ENCODE measurements at places on chromosomes 11 and 22.
A peak's percentile ranks its signal among the peaks of the same experiment; 100 is the strongest.

GRCh38 chr11:41267451-41267850, 192.0 kb downstream of the LRRC4C start:
- no peak for DNase-seq

DNA sequence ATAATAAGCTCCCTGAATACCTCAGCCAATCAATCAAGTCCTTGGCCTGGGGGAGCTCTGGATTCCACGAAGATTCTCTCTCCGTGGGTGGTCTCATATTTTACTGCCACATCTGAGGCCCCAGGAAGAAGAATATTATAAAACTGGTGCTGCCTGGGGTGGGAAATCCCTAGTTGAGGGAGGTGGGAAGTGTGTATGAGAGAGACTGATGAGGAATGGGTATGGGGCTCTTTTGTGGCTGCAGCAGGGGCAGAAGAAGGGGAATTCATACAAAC, 71.5 kb downstream of the SYN3 start:
- DNase-seq, result no peak

GRCh38 chr11:61602775-61603569, 22.1 kb upstream of the SYT7 start:
- DNase-seq, result peak; percentile 80

- no peak for DNase-seq
These were observed 20.2 kb downstream of the CBX7 start for GRCh38 chr22:39132281-39132680.

DNA sequence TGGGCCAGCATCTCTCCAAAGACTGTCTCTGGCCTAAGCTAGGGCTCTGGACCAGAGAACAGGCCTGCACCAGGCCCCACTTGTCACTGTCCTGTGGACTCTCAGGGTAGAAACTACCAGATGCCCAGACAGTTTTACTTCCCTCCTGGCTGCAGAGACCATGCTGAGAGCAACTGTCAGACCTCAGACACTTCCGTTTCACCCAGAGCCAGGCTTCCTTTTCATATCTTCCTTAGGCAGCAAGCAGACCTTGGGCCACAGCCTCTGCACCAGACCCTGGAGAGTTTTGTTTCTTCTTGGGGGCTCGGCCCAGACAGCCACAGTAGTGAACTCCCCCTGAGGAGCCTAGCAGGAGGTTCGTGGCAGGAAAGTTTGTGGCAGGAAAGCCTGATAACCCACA, 12.1 kb upstream of the FCHSD2 start:
- DNase-seq, result no peak

All from left hindlimb (tissue), 1 donor.